ENCODE measurements at places on chromosomes 2 and 18.
A peak's percentile ranks its signal among the peaks of the same experiment; 100 is the strongest.

DNA sequence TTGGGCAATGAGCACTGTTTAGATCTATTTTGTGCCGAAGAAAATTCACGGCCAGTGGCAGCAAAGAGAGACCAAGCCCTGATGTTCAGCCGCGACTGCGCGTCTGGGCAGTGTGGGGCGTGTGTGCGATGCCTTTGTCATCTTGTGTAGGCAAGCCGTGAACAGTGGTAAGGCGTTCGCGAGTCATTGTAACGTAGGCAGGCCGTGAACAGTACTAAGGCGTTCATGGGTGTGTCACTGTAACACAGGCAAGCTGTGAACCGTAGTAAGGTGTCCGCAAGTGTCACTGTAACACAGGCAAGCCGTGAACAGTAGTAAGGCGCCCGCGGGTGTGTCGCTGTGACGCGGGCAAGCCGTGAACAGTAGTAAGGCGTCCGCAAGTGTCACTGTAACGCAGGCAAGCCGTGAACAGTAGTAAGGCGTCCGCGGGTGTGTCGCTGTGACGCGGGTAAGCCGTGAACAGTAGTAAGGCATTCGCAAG lies 99.9 kb downstream of the NFATC1 start:
- DNase-seq, result no peak

GRCh38 chr2:202069170-202070067 lies 3.6 kb upstream of the KIAA2012 start:
- no peak for DNase-seq

DNA sequence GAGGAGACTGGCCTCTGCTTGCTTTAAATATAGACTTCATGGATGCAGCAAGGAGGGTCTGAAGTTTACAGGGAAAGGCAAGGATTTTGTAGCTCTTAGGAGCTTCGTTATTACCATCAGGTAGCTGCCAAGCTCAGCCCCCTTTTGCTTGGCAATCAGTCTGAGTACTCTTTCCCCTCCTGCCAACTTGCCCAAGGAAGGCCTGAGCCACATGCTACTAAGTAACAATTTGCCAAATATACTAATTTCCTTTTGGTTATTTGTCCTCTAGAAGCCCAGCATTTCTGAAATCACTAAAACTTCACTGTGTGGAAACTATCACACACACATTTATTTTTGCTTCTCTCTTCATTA lies 85.5 kb upstream of the ITPRID2 start:
- no peak for DNase-seq

DNA sequence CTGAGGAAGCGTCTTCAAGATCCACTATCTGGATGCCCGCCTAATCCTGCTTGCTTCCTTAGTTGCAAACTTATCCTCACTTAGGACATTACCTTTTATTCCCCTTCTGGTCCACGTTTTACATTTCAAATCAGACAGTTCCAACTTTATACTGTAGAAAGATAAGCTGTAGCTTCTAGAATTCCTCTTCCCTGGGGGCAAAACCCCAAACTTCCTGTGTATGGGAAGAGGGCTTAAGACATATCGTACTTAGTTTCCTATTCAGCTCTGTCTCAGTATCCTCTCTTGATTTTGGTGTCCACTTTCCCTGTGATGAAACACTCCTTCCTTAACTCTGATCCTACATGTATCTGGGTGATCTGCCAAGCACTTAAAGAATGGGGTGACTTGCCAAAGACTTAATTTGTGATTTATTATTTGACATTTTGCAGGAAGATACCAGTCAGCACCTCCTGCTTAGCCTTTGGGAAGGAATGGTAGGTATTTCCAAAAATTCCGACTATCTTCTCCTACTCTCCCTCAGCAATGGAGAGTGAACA lies 245.2 kb downstream of the CDCA7 start:
- DNase-seq, result no peak

DNA sequence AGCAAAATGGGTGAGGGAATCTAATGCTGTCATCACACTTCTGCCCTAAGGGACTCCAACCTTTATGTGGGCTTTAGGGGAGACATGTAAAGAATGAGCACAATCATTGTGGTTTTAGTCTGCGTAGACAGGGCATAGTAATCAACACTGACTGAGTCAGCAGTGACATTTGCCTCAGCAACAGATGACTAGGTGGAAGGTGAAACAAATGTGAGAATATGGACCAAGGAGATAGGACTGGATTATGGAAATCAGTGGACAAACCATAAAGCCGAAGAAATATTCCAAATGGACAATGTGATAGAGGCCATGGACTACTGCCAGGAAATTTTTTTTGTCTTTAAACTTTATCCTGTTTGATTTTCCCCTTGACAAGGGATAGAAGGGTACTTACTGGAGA lies 83.9 kb downstream of the PDK1 start:
- no peak for DNase-seq

- DNase-seq, result peak; percentile 26
Observed at GRCh38 chr2:178211943-178212342, 17.6 kb downstream of the OSBPL6 start.

DNA sequence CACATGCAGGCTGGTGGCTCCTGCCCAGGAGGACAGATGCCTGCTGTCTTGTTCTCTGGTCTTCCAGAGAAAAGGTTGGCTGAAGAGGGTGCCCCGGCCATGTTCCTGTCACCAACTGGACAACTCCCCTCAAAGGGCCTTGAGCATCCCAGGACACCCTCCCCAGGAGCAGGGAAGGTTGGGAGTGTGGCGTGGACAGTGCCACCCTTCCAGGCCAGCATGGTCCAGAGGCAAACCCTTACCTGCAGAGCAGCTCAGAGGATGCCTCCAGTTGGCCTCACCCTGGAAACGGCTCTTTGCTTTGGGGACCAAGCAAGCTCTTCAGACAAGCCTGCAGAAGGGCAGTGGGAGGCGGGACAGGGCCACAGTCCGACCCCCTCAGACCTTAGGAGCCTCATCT lies 4.9 kb upstream of the GPC1 start:
- DNase-seq, result no peak

DNA sequence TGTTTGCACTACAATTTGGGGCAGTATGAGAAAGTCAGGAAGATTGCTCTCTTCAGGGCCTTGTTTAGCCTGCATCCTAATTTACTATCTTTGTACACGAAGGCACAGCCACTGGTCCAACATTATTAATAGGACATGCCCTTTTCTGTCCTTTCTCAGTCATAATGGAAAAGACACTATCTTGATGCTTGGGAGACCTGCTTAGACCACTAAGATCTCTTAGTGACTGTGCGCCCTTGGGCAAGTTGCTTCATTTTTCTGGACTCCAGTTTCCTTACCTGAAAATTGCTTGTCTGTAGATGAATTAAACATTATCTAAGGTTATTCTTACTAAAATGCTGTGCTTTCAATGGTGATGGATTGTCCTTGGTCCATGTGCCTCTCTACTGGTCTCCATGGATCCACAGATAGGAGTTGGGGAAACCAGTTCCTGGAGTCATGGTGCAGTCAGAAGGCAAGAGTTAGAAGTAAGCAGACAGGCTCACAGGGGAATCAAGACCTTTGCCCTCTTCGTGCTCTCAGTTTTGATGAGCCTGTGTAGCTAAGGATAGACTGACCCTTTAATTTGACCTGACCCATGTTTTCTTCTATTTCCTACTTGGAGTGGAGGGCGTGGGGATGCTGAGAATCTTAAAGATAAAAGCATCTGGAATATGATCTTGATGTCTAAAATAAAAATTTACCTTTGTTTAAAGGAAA lies 114.0 kb downstream of the RAPGEF4 start:
- no peak for DNase-seq

GRCh38 chr18:45753286-45753685 lies 29.3 kb downstream of the SLC14A1 start:
- DNase-seq, result no peak

- DNase-seq, result no peak
Observed at GRCh38 chr18:23365602-23366001, 87.5 kb upstream of the RIOK3 start.

DNA sequence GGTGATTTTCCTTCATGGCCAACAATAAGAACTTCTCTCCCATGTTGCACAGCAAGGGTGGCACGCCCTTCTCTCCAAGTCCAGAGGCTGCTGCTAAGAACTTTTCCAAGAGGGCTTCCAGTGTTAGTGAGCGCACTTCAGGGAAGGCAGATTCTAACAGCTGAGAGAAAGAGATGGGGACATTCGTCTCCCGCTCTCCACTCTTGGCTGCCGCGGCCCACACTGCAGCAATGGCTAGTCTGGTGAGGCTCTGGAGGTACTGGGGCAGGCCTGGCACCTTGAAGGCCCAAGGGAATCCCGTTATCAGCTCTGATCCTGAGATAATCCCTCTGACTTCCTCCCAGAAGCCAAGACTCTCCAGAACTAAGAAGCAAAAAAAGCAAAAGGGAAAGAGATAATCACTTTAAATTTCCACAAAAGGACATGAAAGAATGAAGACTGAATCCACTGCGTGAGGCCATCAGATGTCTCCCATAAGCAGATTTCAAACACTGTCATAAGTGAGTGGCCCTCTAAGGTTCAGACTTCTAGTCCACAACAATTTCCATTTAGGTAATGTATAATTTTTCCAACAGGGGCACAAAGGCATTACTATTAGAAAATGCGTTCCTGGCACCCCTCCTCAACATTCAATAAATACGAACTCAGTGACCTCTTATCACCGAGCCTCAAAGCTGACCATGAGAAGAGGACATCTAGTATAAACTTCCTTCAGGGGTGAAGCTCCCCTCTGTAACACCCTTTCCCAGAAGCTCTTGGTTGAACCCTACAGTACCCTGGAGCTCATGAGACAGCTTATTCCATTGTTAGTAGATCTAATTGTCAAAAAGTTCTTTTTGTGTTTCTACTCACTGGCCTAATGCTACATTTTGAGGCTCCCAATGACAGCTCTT lies 66.7 kb upstream of the ZFP36L2 start:
- no peak for DNase-seq

GRCh38 chr2:241188361-241189092 lies at the start of gene ANO7:
Gene ANO7, plus strand, starts transcription at chr2:241188677. Its CDS starts 1,387 bp downstream, at chr2:241190064.
- DNase-seq, result no peak

- peak; percentile 62 for DNase-seq
Observed at GRCh38 chr2:120174963-120175581, 48.1 kb downstream of the TMEM185B start.

DNA sequence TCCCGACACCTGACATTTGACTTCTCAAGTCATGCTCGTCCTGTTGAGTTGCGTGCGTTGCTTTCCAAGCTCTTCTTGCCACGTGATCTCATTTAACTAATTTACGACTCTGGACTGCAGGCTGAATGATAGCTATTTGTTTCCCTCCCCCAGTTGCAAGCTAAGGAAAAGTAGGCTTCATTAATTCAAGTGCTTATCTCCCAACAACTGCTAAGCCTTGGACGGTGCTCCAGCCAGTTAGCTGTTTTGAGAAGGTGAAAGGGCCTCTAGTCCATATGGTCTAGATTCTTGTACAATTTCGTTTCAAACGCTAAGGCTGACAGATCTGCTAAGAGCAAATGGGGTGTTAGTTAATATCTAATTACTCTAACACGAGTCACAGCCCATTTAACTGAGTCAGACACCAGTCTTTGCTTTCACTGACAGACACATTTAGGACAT lies 21.1 kb downstream of the GPR45 start:
- DNase-seq, result no peak

DNA sequence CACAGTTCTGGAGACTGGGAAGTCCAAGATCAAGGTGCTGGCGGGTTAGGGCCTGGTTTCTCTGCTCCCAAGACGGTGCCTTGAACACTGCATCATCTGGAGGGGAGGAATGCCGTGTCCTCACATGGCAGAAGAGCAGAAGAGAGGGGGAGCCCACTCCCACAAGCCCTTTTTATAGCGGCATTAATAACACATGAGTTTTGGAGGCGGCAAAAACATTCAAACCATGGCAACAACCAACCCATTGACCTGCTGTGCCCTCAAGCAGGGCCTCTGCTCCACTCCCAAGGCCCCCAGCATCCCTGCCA lies 62.0 kb downstream of the SMAD7 start:
- no peak for DNase-seq

DNA sequence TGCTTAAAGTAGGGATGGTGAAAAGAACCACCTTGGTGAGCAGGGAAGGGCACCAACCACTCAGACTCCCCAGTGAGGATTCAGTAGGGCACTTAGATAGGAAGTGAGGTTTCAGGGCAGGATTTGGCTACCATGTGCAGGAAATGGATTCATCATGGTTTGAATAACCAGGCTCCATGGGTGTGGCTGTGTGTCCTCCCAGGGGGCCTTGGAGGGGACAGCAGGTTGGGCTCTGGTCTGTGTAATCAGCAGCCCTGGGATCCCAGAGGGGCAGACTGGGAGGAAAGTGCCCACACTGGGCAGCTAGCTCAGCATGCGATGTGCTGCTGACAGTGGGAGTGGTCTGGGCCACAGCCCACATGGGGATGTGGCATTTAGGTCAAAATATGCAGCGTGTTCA lies 224.6 kb downstream of the CELF4 start:
- DNase-seq, result peak; percentile 78

GRCh38 chr18:59743566-59743965 lies 46.3 kb upstream of the CCBE1 start:
- DNase-seq, result no peak

DNA sequence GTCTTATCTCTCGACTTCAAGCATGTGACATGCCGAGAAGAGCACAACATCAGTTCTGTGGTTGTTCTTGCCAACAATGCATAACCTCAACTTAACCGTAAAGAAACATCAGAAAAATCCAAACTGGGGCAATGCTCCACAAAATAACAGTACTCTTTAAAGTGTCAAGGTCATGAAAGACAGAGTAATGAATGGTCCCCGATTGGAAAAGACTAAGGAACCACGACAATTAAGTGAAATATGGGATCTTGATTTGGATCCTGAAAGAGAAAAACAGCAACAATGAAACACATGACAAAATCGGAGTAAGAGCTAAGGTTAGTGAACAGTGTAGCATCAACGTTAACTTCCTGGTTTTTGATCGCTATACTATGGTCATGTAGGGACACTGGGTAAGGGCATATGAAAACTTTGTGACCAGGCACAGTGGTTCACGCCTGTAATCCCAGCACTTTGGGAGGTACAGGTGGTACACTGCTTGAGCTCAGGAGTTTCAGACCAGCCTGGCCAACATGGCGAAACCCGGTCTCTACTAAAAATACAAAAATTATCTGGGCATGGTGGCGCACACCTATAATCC lies 55.2 kb downstream of the UNC50 start:
- no peak for DNase-seq

- DNase-seq, result no peak
Observed at GRCh38 chr2:165472922-165473321, 3.4 kb downstream of the CSRNP3 start.
